ENCODE measurements at places on chromosomes 2 and 18.

DNA sequence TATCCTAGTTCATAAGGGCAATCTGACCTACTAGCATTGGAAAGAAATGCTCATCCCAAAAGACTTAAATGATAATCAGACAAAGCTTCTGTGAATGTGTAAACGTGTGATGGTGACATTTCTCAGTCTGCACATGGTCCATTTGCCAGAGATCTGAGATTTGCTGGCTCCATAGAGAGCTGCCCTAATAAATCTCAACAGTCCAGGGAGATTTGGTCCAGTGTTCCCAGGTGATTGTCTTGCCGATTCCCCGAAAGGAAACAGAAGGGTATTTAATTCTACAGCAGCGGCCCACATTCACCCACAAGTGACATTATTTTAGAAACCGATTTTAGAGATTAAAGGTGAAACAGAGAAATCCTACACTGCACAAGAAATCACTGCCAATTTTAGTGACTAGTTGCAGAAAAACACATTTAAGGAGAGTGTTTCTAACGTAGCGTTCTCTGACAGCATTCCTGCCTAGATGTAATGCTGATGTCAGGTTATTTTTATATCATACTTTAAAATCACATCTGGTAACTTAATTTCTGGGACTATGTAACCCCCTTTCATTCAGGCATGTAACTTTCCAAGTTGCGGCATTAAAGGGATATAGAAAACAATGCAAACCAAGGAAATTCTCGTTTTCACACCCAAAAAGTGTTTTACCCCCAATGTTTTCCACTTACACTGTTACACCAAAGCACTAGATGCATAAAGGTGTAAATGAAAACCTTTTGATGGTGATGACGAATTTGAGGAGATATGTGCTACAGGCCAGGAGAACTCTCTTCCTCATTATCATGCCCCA is 231.9 kb upstream of the FN1 start:
- no peak for DNase-seq

DNA sequence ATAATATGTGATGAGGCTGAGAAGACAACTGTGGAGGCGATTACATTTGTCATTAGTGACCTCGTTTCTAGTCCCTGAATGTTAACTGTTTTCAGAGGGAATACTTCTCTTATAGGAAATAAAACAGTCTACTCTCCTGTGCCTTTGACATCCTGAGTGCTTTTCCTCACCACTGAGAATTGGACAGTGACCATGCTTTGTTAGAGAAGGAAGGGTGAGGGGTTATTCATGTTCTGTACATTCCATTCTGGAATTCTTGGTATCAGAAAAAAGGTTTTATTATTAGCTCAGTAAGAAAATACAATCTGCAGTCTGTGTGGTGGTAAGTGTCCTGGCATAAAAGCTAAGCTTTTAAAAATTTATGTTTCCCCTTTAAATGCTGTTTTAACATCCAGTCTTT is 58.8 kb downstream of the PARD3B start:
- DNase-seq: no peak

DNA sequence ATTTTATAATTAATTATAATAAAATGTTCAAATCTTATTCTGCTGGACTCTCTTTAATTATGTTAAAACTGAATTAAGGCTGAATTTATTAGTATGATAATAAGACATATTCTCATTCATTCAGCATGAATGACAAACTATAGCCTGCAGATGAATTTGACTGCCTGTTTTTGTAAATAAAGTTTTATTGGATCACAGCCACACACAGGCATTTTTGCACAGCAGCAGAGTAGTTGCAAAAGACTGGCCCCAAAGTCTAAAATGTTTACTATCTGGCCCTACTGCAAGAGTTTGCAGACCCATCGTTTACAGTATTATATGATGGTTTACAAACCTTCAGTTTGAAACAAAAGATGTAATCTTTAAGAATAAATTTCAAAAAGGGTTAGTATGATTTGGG is 58.6 kb downstream of the RMDN2 start:
- DNase-seq: no peak

GRCh38 chr2:194304191-194304590 is 1352.8 kb upstream of the SLC39A10 start:
- DNase-seq: no peak

GRCh38 chr2:29879456-29879855 is 41.9 kb downstream of the ALK start:
- no peak for DNase-seq

DNA sequence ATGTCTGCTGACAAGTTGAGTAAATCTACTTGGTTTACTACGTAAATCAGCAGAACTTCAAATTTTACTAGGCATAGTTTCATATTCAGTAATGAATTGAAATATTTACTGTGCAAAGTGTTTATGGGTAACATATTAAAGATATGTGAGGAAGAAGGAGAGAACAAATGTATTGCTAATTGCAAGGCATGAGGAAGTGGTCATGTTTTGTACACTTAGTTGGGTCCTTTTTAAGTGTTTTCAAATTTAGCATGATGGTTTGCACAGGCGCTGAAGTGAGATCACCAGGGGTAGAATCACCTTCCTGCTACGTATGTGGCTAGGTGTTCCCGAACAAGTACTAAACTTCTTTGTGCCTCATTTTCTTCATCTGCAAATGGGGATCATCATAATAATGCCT is 1534.4 kb downstream of the LRP1B start:
- DNase-seq: no peak

- no peak for DNase-seq
Observed at GRCh38 chr18:79684283-79684631, 4.7 kb downstream of the CTDP1 start.

GRCh38 chr18:69725009-69725408 is 222.7 kb downstream of the CD226 start:
- no peak for DNase-seq

DNA sequence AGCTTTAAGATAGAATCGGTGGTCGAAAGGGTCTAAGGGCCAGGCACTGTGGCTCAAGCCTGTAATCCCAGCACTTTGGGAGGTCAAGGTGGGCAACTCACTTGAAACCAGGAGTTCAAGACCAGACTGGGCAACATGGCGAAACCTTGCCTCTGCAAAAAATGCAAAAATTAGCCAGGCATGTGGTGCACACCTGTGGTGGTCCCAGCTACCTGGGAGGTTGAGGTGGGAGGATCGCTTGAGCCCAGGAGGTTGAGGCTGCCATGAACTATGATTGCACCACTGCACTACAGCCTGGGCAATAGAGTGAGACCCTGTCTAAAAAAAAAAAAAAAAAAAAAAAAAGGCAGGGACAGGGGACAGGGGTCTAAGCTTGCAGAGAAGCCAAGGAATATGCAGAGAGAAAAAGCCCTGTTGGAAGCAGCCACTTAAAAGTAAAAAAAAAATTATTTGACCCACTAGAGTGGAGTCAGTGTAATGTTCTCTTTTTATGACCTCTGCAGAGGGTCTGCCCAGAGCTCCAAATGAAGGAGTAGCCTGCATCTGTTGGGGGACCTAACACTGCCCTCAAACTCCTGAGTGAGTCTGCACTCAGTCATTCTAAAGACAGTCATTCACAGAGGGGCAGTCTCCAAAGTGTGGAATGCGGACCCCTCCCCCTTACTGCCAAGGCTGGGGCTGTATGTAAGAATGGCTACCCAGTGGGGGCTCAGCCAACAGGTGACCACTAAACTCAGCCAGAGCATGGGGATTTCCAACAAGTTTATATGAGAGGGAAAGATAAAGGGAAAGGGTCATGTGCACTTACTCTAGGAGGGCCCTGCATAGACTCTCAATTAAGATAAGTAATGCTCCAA is 118.5 kb upstream of the CDCA7 start:
- no peak for DNase-seq

- DNase-seq: no peak
Observed at GRCh38 chr18:41311571-41312547, 643.2 kb upstream of the PIK3C3 start.

GRCh38 chr18:6406075-6406909 is 8.4 kb downstream of the L3MBTL4 start:
- no peak for DNase-seq

DNA sequence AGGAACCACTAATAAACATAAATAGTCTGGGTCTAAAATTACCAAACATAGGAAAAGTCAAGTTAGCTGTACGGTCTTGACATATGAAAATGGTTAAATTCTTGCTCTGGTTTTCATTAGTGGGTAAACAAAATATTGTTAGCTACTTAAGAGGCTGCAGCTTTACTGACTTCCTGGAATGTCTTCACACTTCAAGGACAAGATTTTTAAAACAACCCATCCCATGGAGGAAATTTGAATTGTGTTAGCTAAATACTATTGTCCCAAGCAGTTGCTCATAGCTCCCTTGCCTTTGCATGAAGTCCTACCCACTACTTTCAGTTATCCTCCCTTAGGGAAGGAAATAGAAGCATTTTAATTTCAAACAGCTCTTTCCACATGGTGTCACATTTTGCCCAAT is 128.5 kb downstream of the EPHA4 start:
- DNase-seq: no peak

- DNase-seq: no peak
Observed at GRCh38 chr18:8747440-8747937, 42.1 kb downstream of the MTCL1 start.

GRCh38 chr2:135783439-135783838 is 41.8 kb downstream of the UBXN4 start:
- DNase-seq: no peak

DNA sequence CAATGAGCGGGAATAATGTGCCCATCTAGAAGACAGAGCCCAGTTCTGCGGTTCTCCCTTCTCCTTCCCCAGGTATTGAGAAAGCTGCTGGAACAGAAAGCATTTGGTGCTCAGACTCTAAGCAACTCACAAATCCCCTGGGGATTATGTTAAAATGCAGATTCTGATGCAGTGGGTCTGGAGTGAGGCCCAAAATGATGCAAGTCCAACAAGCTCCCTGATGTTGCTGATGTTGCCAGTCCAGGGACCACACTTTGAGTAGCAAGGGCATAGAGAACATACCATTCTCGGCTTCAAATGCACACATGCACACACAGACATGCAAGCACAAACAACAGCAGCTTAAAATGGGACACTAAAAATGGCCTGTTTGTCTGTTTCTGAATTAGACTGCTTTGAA is 274.8 kb upstream of the NCKAP5 start:
- DNase-seq: no peak

DNA sequence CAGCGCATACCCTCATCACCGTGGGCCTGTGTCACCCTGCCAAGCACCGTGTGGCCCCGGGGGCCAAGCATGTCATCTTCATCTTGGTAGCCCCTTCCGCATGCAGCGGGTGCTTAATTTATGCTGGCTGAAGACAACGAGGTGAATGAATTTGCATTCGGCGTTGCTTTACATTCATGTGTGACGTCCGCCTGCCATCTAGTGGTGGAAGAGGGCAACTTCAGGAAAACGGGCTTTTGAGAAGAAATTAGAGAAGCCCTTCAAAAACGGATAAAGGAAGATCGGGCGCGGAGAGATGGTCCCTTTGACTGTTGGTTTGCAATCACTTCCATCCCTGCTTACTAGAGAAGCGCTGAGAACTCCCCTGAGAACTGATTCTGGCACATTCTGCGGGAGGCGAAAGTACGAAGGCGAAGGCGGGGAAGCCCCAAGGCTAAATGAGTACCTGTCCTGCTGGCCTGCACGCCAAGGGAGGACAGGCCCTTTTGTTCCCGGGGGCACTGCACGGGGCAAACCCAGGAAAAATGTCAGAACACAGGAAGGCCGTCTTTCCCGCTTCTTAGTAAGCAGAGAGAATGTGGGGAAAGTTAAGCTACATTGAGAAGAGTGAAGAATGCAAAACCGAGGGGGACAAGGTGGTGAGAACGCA is 145.9 kb downstream of the ZNF516 start:
- peak; percentile 77 for DNase-seq

- DNase-seq: no peak
Observed at GRCh38 chr2:88735133-88735532, 43.7 kb downstream of the RPIA start.

DNA sequence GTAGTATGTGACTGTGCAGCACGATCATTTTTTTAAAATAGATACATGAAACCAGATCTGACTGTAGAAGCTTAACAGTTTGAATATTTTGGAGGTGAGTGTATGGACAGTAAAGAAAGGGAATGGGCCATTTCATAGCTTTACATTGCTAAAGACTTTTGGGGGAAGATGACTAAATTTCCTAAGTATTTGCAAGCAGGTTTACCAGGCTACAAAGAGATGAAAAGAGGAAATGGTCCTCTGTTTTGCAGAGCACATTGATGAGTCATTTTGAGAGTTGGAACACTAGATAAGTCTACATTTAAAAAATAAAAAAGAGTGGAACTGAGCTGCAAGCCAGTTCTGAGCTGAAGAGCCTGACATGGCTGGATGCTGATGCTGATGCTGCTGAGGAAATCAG is 115.7 kb upstream of the LRATD1 start:
- no peak for DNase-seq

- peak; percentile 52 for DNase-seq
Observed at GRCh38 chr18:79068341-79068936, 755 bp upstream of the ATP9B start.

DNA sequence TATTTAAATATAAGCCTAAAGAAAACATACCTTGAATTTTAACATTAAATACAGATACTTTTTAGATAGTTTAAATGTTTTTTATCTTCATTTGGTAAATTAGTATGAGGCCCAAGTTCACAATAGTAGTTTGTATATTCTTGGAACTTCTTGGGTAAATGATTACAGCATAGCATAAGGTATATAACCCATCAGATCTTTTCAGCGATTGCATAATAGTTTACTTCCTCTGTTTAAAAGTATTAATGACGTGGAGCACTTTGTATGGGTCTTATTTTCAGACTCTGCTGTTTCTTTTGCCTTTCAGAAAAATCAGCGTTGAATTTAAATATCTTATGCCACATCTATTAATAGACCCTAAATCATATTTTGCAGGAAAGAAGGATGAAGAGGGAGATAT is 60.2 kb downstream of the CHRNA1 start:
- DNase-seq: no peak

- DNase-seq: no peak
Observed at GRCh38 chr2:226524381-226524843, 275.2 kb downstream of the IRS1 start.

DNA sequence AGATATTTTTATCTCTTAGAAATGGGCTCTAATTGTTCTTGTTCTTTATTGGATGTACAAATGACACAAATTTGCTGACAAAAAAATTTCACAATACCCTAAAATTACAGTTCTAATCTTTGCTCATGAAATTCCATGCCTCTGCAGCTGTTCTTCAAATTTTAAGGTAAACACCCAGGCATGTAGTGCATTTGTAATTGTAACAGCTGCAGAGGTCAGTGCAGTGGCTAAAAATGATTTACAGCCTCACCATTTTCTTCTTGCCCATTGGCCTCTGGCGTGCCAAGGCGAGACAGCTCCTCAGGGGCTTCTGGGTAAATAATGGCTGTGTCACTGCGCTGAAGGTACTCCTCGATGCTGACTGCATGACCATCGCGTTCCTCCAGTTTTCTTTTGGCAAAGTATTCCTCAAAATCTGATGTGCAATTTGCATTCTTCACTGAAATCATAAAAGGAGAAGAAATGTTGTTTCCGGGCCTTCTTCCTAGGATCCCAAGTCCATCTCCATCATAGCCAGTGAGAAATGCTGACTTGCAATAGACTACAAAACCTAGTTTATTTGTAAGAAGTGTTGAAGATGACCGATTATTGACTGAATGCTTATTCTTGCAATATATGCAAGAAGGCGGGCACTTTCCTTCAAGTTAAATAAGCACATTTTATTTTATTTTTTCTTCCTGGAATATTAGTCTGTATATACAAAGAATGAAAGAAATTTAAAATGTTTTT is 115.2 kb downstream of the ZEB2 start:
- DNase-seq: no peak
